Astrocyte of the spinal cord (primary cell): ENCODE measurements at places on chromosomes 6 and 20.
A peak's percentile ranks its signal among the peaks of the same experiment; 100 is the strongest.

- DNase-seq = no peak
Observed at GRCh38 chr6:39223061-39223460, 6.2 kb downstream of the KCNK5 start.

DNA sequence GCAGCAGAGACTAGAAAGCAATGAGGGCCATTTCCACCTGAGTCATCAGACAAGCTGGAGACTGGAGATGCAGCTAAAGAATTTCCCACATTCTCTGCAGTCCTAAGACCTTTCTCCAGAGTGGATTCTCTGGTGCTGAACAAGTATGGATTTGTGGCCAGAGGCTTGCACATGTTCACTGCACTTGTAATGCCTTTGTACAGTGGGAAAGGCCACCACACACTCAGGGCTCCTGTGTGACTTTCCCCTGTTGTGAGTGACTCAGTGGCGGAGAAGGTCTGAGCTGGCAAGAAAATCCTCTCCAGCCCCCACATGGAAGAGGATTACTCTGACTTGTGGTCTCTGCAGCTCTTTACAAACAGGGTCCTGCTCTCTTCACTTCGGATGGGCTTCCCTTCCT lies 192.3 kb downstream of the C6orf118 start:
- DNase-seq = no peak

DNA sequence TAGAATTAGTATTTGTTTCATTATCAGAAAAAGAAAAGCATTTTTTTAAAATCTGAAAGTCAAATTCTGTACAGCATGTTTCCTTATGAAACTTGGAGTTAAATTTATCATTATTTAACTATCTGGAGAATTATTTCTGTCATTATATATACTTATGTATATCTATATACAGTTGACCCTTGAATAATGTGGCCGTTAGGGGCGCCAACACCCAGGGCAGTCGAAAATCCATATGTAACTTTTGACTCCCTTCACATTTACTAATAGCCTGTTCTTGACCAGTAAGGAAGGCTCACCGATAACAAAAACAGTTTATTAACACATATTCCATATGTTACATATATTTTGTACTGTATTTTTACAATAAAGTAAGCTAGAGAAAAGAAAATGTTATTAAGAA lies 341.2 kb downstream of the ADGRB3 start:
- DNase-seq = no peak

DNA sequence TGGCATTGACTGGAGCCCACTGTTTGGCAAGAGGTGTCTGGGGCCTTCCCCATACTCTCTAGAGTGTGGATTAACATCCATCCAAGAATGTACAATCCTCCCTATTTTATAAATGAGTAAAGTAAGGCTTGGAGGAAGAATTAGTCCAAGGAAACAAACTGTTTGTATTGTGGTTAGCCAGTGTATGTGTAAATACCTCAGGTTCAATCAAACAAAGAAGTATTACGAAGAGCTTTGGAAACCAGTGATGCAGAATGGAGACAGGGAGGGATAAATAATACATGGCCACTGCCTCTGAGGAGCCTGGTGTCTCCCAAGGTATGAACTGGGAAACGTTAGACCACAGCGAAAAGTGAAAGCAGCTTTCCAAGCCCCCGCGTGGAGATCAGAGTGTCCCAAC lies 226.6 kb upstream of the RIN2 start:
- no peak for DNase-seq

- DNase-seq = no peak
Observed at GRCh38 chr6:29726571-29727194, 3.4 kb downstream of the HLA-F start.

DNA sequence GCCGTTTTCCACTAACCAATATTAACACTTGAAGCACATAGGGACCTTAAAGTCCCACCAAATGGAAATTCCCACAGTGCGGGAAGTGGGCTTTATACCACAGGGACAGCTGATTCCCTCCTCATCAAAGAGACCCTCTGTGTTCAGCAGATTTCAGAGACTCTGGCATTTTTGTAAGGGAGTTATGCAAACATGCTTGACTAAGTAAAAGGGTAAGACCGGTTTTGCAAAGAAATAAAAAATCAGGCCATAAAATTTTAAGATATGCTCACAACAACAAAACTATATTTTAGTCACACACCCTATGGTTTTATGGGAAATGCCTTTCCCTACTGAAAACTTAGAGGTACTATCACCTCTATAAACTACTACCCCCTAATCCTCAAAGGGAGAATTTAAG lies 45.4 kb upstream of the SPTLC3 start:
- no peak for DNase-seq

DNA sequence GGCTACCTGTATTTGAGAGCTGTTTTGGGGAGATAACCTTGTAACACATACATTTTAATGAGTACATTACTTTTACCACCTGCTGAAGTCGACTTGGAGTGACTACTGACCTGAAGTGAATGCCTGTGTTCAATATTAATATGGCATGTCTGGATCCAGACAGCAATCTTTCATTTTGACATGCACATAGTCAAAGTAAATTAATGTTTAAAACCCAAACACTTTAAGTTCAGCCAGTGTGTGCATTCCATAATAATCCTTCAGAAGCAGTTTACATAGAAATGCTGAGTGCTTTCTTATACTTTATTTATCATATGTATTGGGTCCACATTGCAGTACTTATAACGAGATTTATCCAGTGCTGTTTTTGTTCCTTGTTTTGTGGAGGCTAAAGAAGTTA lies 38.0 kb downstream of the CDKAL1 start:
- no peak for DNase-seq

DNA sequence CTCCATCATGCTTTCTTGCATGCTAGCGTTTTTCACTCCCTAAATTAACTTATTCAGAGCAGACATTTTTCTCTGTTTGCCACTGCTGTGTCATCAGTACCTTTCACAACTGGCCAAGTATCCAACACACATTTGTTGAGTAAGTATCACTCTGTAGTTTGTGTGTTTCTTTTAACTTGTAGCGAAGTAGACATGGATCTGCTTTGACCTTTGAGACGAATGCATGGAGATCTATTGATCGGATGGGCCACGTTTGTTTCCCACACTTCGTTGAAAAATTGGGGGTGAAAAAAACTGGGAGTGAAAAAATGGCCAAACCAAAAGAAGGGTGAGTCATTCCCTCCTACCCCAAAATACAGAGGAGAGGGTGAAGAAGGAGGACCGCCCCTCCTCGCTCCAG lies 12.9 kb upstream of the SLC9A8 start:
- no peak for DNase-seq

DNA sequence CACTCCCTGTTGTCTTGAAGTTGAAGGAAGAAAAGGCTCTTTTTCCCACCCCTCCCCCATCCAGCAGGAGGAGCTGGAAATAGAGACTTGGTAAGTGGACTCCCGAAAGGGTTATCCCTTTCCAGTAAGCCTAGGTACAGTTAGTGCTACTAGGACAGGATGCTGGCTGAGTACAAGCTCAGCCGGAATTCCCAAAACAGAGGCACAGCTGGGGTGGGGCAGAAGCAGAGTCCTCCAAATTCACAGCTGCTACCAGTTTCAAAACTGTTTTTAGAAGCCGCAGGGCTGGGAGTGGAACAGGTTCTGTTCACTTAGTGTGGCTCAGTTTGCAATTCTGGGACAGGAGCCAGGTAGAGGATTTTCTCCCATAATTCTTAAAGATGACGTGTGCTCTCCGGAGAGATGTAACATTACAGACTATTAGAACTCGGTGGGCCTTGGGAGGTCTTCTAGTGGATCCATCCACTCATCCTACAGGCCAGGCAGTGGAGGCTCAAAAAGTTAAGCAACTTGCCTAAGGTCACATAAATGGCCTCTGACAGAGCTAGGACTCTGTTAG lies 19.0 kb upstream of the UTRN start:
- peak; percentile 87 for DNase-seq

GRCh38 chr6:20915626-20916025 lies 381.4 kb downstream of the CDKAL1 start:
- DNase-seq = no peak
